ENCODE measurements at places on chromosomes 7 and 10. TPM values are rescaled to one million over a fixed set of nuclear protein-coding genes. Genes with fewer than 3 reads are reported as not detected.

DNA sequence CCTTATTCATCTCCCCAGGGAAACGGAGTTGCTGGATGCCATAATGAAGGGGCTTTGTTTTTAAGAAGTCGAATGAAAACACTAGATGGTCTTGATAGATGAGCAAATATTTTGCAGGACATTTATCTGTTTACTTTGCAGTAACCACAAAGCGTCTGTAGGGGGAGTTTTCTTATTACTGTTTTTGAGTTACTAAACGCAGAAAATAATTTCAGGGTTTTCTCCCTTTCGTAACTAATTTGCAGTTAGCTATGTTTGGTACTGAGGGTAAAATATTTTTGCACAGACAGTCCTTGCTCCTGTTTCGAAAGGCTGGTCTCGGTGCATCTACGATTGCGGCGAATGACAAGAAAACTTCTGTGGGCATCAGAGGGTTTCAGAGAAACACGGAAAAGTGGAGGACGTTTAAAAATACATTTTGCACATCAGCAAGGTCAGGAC lies 505.6 kb upstream of the MKI67 start:
- DNase-seq, result no peak

DNA sequence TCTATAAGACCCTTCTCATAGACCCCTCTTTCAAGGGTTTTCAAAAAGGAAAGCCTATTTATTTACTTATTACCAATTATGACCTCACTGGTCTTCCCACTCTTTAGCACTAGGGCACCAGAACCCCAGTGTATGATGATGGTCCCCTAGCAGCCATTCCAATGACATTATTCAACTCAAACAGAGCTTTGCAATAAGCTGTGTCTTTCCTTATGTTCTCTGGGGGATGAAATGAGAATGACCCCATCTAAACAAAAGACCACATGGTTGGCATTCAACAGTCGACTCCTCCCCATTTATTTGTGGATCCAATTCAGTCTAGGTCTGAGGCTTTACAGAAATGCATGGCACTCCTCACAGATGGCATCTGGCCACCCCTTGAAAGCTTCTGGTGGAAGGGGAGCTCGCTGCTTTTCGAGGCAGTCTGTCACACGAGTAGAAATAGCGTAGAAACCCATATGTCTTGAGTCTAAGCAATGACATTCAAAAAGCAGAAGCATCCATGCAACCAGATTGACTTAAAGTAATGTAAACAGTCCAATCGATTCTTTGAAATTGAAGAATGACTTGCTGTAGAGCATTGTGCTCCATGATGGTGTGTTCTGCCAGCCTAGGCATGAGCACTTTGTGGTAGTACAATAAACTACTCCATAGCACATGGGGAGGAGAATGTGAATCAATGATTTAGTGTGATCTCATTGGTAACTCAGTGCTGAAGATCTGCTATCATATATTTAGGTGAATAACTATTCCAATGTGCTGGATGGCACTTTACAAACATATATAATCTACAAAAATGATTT lies 29.8 kb downstream of the NRP1 start:
- DNase-seq, result no peak

The H2BK1 gene
- not detected for total RNA-seq

The RSPH10B2 gene
- 0.29 TPM for total RNA-seq

The GTF2IRD1 gene
- 20.4 TPM for total RNA-seq

The PSMA2 gene
- 119 TPM for total RNA-seq

GRCh38 chr10:70320751-70321150 lies 36.9 kb upstream of the NPFFR1 start:
- no peak for DNase-seq

The SOSTDC1 gene
- total RNA-seq, result 0.14 TPM

DNA sequence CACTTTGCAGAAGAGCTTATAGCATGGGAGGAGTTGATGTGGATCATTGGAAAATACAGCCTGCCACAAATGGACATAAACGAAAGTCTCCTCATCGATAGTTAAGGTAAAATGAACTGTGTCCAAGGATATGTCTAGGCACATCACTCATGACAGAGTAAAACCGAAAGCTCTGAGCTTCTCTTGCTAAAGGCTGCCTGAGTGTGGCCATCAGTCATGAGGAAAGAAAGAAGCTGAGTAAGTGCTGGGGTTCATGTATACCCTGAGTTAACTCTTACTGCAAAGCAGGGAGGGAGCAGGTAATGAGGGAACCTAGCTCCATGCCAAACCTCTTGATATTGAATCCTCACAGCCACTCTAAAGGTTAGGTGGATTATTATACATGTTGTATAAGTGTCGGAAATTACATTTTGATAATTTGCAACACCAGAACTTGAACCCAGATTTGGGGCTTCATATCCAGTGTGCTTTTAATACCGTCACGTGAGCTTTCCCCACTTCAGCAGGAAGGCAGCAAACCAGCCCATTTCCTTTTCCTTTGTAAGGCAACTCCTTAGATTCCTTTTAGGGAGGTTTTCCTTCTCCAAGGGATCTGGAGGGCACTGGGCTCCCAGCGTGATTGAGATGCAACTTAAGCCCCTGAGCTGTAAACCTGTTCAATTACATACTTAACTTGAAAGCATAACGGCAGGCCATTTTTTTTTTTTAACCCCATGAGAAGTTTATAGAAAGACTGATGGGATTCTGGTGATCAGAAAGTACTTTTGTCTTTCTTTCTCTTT lies 215.0 kb downstream of the PHF14 start:
- no peak for DNase-seq

- DNase-seq, result peak; percentile 84
Observed at GRCh38 chr7:149719050-149719899, 54.1 kb downstream of the ZNF467 start.

GRCh38 chr7:113339661-113340060 lies 221.3 kb upstream of the SMIM30 start:
- no peak for DNase-seq

DNA sequence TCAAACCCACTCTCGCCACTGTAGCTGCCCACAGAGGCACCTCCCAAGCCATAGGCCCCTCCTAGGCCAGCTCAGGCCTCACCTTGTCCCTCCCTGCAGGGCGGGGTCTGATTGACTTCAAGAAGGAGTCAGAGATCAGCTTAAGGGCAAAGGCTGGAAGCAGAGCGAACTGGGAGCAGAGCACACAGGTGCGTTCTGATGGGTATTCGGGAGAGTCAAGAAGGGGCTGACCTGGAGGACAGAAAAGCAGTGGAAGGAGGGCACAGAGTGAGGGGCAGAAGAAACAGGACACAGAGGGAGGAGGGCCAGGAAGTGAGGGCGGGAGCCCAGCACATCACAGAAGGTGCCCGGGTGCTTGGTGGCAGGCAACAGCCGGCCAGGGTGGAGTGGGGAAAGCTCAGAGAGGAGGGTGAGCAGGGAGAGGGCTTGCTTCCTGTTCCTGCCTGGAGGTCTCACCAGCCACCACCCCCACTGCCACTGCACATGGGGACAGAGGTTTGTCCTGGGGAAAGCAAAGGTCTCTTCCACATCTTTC lies at the start of gene AOC1:
AOC1 (plus strand) TSS at position 147 of the 535 bp plus-strand sequence. CDS start 3,954 bp downstream, outside the sequence.
- DNase-seq, result no peak

The CLDN12 gene
- total RNA-seq, result 37.9 TPM

- DNase-seq, result peak; percentile 55
Observed at GRCh38 chr7:47685712-47686376, 103.9 kb upstream of the TNS3 start.

- DNase-seq, result no peak
Observed at GRCh38 chr10:131049016-131049415, 262.5 kb downstream of the TCERG1L start.

The ZNF212 gene
- 8.7 TPM for total RNA-seq

The MSANTD7 gene
- total RNA-seq, result 16.0 TPM

DNA sequence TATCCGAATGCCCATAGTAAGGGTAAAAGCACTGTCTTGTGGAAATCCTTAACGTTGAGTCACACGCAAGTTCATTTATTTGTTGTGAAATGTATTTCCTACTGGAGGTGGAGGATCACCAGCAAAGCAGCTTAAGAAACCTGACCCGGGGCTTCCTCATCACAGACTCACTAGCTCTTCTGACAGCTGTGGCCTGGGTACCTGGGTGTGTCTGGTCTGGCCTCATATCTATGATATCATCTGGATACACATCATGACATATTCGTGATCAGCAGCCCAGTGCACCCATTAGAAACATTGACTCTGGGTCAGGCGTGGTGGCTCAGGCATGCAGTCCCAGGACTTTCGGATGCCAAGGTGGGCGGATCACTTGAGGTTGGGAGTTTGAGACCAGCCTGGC lies 8.8 kb downstream of the DRGX start:
- peak; percentile 78 for DNase-seq

DNA sequence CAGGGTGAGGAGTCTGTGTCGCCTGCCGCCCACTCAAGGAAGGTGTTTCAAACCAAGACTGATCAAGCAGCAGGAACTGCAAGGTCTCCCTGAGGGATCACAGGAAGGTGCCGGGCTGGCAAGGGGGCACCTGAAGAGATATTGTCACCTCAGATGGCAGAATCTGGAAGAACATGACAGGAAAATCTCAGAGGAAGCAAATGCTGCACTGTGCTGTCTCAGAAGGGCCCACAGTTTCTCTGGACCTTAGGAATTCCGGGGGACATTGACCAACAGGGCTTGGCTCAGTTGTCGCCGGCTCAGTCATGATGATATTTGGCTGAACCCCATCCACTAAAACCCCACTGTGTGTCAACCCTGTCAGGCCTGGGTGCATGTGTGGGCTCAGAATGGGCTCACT lies 31.9 kb upstream of the GPR26 start:
- no peak for DNase-seq

- DNase-seq, result no peak
Observed at GRCh38 chr10:59099481-59099880, 77.0 kb upstream of the PHYHIPL start.

DNA sequence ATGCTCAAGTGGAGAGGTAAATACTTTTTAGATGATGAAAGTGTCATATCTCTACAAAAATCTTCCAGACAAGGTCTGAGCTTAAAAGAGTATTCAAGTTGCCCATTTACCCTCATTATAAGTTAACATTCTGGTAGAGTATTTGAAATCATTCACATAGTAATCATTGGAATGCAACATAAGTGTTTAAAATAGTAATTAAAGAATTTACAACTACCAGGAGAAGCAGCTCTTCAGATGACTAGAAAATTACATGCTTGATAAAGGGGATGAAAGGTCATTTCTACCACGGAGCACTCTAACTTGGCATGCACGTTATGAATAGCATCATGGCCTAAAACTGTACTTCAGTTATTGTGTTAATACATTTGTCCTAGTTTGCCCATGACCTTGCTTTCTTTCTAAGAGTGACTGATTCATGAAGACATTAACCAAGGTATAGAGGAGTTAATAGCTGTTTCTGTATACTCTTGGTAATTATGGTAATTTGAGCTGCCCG lies 120.0 kb downstream of the SEMA3E start:
- DNase-seq, result no peak

The STMP1 gene
- 29.7 TPM for total RNA-seq

- no peak for DNase-seq
Observed at GRCh38 chr10:133401500-133401899, 7.5 kb downstream of the MTG1 start.

DNA sequence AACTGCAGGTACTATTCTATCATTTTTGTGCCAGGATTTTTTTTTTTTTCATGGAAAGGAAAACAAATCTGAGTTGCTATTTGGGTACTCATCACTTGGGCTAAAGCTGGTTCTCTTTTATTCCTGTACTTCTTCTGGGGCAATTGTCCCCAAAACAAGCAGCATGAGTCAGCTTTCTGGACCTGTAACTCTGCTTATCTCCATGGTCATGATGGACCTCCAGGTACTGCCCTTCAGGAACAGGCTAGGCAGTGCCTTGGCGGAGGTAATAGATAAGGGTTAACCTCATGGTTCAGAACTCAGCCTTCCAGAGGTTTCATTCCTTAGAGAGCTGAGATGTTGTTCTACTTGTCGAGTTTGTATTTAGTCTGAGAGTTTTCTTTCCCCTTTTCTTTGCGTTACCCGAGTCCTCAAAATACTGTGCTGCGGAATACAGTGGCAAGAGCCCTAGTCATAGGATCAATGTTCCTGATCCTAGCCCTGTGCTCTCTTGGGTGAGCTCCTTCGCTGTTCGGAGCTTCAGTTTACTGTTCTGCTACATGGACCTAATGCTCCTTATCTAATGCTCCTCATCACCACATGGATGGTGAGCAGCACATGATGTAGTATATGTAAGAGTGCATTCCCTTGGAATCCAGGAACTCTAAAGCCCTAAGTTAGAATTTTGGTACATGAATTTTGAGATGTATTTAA lies 74.6 kb downstream of the LRGUK start:
- no peak for DNase-seq

- peak; percentile 59 for DNase-seq
Observed at GRCh38 chr10:122152544-122152943, 118.6 kb upstream of the BTBD16 start.

DNA sequence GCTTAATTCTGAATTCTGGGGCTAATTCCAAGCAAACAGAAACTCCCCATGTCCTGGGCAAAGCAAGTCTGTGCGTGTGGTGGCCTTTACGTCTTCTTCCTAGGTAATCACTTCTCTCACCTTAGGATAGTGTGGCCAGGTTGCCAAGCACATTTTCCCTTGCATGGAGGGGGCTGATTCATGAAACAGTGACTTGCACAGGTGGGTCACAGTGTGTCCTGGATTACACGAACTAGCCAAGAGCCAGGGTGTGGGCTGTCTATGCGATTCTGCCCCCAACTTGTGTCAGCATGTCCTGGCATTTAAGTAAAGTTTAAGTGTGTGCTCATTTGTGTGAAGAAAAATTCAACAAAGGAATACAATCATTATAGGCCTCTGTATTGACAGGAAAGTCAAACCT lies 18.5 kb upstream of the SEM1 start:
- no peak for DNase-seq

The NRBF2 gene
- 55.4 TPM for total RNA-seq

- DNase-seq, result no peak
Observed at GRCh38 chr7:20945451-20945850, 158.8 kb upstream of the SP8 start.

All from astrocyte (in vitro differentiated cells and primary cell).